ENCODE measurements at places on chromosomes 3 and 15.

DNA sequence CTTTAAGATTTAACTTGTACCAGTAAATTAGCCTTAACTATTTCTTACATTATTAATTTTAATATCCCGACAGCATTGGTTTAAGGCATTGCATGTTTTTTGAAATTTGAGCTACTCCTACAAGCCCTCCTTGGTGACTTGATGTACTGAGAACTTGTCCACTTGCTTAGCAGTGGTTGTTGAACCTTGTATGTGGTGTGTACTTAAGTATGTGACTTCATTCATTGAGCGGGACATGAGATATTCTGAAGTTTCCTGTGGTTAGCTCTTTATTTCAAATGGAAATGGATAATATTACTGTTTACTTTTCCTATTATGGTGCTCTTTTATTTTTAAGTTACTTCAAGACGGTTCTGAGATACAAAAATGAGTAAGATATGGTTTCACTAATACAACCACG lies 3.6 kb upstream of the COL6A5 start:
- DNase-seq, result no peak

- DNase-seq, result no peak
Measured at GRCh38 chr3:172249039-172249438, 199.2 kb downstream of the GHSR start.

GRCh38 chr3:50147447-50147846 lies 7.7 kb upstream of the SEMA3F start:
- no peak for DNase-seq

GRCh38 chr3:134901461-134901860 lies 106.4 kb downstream of the EPHB1 start:
- no peak for DNase-seq

- DNase-seq, result no peak
Measured at GRCh38 chr3:171286580-171287249, 173.5 kb downstream of the TNIK start.

- DNase-seq, result no peak
Measured at GRCh38 chr15:76163457-76164295, 103.9 kb downstream of the TMEM266 start.

GRCh38 chr3:84683493-84683892 lies 275.3 kb upstream of the CADM2 start:
- DNase-seq, result no peak

DNA sequence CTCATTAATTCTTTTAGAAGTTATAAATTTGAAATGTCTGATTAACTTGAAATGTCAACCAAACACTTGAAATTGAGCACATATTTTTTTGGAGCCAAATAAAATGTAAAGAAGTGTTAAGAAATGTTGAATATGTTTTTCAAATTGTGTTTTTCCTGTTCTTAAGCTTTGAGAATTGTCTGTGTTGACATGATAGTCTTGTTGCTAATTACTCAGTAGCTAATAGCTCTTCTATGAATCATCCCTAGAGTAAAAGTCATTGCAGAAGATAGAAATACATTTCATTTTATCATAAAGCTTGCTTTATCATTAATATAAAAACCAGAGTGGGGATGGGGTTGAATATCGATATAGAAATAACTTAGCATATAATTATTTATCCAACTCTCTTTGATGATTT lies 41.9 kb upstream of the ABHD10 start:
- DNase-seq, result no peak

- no peak for DNase-seq
Measured at GRCh38 chr3:198026620-198027019, 66.6 kb downstream of the LMLN start.

- no peak for DNase-seq
Measured at GRCh38 chr3:184315543-184315867, 1.1 kb downstream of the EIF4G1 start.

- DNase-seq, result no peak
Measured at GRCh38 chr15:90402223-90402622, 14.2 kb downstream of the IQGAP1 start.

- no peak for DNase-seq
Measured at GRCh38 chr3:187011915-187012314, 81.6 kb downstream of the ST6GAL1 start.

DNA sequence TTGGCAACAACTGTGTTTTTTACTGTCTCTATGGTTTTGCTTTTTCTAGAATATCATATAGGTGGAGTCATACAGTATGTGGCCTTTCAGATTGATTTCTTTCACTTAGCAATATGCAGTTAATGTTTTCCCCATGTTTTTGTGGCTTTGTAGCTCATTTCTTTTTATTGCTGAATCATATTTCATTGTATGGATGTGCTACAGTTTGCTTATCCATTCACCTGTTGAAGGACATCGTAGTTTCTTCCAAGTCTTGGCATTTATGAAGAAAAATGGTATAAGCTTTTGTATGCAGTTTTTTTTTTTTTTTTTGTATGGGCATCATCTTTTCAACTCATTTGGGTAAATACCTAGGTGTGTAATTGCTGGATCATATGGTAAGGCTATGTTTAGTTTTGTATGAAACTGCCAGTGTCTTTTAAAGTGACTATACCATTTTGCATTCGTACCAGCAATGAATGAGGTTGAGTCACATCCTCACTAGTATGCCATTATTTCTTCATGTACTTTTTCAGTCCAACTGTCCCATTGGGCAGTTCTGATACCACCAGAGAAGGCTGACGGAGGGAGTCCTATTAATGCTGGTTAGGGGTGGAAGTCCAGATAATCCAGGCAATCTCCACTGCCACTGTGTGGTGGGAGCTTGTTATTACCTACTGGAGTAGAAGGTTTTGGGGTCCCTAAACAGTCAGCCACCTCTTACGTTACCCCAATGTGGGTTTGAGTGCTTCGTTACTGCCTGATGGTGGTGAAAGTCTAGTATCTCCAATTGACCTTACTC lies 210.5 kb downstream of the DOCK3 start:
- no peak for DNase-seq

DNA sequence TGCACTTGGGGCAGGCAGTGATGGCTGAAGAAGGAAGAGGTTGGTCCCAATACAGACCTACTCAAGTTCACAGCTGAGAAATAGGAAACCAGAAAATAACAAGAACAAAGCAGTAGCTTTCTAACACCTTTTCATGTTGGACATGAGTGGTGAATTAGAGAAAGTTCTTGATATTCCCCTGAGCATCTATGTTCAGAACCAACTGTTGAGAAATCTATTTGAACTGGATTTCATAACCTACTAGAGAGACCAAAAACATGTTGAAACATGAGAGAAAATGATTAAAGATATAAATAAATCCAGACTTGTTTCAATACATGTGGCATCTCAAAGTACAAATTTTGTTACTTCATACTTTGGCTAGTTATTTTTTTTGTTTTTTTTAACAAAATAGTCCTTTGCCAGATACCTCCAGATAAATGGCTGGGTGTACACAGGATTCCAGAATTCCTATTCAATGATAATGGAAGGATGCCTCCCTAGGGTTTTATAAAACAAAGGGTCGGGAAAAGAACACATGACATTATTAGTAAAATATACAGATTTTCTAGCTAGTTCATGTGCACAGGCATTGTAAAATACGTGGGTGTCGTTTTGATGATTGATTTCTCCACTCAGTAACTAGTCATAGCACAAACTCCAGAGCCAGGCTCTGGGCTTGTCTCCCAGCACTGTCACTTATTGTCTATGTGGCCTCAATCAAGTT lies 34.4 kb upstream of the TNFSF10 start:
- DNase-seq, result no peak

DNA sequence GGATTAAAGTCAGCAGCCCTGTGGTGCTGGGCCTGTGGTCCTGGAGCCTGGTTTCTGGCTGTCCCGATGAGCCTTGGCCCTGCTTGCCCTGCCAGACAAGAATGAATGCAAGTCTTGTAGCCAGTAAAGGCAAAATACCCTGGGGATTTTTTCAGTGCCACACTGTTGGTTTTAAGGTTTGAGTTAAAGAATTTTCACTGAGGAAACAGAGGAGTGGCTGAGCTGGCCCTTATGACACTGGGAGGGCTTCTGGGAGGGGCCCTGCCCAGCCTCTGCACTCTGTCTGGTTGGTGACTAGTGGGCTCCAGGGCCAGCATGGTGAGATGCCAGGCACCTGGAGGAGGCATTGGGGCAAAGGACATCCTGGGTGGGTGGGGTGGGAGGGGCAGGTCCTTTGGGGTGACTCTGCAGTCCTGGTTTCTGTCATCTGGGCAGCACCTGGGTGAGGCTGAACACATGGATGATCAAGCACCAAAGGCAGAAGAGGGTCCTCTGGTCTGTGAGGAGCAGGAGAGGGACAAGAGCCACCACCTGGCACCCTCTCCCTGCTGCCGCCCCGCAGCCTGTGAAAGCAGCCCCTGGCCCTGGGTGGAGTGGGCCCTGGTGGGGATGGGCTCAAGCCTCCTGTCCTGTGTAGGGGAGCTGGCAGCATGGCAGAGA lies 12.5 kb upstream of the PLA2G4E start:
- no peak for DNase-seq

GRCh38 chr3:101026244-101026643 lies 33.0 kb upstream of the ABI3BP start:
- DNase-seq, result no peak

DNA sequence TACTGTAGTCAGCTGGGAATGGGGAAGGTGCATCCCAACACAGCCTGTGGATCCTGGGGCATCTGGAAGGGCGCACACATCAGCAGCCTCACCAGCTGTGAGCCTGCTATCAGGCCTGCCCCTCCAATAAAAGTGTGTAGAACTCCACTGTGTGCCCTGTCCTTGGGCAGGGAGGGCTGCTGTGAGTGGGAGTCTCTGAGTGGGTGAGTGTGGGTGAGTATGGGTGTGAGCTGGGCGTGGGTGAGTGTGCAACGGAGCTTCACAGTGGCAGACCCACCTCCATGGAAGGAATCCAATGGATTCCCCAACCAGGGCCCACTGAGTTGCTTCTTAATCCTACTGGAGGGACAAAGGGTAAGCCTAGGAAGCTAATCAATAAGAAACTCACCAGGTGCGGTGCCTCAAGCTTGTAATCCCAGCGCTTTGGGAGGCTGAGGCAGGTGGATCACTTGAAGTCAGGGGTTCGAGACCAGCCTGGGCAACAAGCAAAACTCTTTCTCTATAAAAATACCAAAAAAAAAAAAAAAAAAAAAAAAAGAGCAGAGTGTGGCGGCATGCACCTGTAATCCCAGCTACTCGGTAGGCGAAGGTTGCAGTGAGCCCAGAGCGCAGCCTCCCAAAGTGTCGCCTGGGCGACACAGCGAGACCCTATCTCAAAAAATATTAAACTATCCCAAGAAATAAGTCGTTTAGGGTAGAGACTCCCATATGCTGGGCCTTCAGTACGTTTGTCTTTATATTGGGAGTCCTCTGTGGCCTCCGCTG lies 555 bp upstream of the RCCD1 start:
- no peak for DNase-seq

- DNase-seq, result peak; percentile 36
Measured at GRCh38 chr3:133208184-133208583, 170.0 kb downstream of the TMEM108 start.

DNA sequence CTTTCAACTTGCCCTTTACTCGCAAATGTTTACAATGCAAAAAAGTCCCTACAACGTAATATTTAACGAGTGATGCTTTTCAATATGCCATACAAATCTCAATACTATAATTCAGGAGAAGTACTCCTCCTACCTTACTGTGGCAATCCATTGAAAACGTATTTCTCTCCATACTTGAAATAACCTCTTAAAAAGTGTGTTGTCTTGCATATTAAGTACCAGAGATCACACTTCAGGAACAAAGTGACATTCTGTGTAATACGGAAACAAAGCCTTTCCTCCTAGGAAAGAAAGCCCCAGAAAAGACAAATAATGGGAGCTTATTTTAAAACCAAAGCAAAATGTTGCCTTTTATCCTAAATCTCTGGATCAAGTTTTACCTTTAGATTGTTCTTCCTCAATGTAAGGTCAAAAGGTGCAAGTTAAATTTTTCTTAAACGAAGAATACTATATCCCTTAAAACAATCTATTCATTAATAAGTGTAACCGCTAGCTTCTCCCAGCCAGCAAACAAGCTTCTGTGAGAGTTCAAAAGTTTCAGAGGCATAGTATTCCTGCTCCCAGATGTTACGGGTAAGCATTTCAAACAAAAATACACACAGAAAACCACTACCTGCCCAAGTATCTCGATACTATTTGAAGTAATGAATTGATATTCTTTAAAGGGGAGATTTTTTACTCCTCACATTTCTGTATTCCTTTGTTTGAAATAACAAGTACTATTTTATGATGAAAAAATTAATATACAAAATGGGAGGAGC lies 1.7 kb downstream of the TJP1 start:
- DNase-seq, result no peak

DNA sequence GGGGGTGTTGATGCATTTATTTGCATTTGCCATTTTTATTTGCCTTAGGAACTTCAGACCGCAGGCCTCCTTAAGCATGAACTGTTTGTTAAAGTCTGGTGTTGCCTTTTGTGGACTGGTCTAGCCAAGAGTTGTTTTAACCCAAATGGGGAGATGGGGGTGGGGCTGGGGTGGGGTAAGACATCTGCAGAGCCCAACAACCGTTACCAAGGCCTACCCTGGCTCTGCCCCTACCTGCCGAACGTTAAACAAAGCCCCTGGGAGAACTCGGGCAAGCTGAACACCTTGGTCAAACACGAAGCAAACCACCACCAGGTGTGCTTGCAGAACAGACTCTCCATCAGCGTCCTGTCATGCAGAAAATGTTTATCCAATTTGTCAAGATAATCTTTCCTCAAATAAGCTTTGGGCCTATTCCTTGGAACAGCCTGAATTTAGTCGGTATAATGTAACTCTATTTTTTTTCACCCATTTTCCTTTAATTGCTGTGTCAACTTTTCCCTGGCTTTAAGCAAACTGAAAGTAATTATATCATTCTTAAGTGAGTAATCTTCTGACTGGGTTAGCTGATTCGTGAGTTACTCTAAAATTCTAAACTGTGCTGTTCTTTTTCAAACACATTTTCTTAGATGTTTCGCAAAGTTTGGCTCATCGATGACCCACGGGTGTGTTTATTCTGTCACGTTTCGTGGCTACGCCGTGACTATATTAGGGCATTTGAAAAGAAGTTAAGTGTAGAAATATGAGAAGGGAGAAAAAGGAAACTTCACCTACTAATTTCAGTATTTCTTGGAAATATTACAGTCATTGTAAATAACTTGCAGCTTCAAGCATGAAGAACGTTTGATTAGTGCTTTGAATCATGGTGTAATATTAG lies 127.6 kb downstream of the SOX2 start:
- DNase-seq, result peak; percentile 89

DNA sequence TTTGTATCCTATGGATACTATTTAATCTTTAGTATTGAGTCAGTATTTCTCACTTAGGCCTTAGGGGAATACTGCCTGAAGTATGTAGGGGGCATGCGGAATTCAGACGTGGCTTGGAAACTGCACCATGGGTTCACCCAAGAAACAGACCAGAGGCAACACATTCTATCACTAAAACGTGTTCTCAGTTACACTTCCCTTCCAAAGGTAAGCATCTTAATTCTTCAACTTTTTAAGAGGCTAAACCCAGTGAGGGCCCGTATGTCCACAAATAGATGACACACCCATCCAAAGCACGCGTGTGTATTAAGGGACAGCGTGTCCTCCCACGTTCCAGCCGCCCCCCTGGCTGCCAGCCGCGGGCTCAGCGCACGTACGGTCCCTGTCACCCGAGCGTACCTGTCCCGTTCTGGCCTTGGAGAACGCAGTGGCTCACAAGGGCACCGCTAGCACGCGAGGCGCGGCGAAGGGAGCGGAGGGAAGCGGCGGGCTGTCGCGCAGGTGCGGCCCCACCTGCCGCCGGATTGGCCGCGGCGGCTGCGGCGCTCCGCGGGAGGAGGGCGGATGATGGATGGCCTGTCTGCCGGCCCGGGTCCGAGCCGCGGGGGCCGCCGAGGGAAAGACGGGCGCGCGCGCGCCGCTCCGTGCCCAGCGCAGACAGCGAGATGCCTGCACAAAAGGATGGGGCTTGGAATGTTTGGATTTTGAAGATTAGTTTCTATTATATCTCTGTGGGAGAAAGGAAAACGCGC lies 1003.9 kb upstream of the NR2F2 start:
- DNase-seq, result no peak

GRCh38 chr3:23756206-23756840 lies 49.4 kb upstream of the UBE2E1 start:
- DNase-seq, result no peak
